ENCODE measurements at places on chromosomes 3 and 15.

DNA sequence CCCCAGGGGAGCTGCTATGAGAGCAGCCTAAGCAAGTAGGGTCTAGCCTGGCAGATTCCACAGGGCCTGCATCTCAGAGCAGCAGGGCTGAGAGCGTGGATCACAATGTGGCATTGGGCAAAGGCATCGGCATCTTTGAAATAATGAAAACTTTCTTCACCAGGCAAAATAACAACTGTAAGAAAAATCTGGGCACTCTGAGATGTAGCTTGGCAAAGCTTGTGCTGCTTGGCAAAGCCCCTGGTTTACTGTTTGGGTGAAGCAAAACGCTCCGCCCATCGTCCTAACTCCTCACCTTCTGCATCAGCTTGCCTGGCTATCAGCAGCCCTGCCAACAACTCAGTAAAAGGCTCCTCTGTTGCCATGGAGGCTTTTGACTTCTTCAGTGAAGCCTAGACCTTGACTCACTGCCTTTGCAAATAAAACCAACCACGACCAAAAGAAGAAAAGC lies 212.8 kb upstream of the EIF1B start:
- DNase-seq = no peak

DNA sequence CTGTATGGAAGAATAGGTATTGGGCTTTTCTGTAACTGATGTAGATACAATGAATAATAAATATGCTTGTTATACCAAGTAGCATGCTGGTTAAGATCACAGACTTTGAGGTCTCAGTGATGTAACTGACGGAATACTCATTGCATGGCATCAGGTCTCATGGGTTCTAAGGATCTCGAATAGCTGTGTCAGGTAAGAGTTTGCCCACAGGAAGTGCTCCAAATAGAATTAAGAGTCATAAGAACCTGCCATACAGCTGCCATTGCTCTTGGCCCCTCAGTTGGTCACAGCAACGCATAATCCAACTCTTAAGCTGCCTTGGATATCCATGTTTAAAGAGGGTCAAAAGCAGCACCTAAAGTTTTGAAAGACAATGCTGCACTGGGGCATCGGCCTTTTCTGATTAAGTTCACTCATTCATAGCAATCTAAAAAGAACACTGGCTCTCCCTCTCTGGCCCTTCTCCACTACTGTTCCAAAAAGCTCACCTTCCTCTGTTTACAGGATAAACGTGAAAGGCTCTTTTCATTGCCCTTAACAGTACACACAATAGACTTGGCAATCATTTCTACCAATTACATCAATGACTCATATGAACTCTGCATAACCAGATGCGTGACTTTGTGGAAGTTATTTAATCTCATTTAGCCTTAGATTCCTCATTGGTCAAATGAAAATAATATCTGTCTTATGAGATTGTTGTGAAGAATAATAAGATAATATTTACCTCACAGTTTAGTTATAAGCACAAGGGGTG lies 74.6 kb downstream of the ZBTB20 start:
- no peak for DNase-seq

GRCh38 chr15:101539492-101539891 lies 50.0 kb upstream of the PCSK6 start:
- no peak for DNase-seq

- DNase-seq = no peak
These were observed 27.0 kb downstream of the SHQ1 start for GRCh38 chr3:72821161-72821781.

DNA sequence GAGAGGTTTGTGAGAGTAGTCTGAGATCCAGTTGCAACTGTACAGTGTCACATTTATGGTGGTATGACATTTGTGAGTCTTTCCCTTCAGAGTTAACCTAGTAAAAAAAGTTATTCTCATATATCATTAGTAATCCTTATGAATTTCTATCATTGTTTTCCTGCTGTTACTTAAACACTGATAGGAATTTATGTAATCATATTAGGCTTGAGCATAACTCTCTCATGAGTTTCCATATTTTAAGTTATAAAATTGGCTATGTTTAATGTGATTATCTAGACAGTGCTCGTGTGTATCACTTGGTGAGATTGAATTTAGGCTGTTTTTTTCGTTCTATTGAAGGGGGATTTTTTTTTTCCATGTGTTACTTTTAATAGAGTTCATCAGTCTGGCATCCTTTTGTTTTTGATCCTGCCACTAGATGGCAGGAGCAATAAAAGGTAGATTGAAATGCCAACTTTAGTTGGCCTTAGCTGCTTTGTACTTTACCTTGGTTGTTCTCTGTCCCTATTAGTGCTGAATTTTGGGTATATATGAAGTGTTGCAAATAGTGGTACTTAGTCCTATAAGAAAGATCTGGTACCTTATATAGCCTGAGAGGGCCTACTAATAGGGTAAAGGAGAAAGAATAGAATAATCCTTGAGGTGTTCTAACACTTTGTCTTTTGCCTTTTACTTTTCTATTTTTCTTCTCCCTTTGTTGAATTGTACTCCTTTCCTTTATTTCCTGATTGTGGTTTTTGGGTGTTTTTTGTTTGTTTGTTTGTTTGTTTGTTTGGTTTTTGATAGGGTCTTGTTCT lies 17.9 kb downstream of the STT3B start:
- DNase-seq = no peak

GRCh38 chr15:31483053-31483985 lies 156.7 kb downstream of the KLF13 start:
- no peak for DNase-seq

GRCh38 chr3:32821686-32822296 lies 4.0 kb downstream of the TRIM71 start:
- DNase-seq = no peak

DNA sequence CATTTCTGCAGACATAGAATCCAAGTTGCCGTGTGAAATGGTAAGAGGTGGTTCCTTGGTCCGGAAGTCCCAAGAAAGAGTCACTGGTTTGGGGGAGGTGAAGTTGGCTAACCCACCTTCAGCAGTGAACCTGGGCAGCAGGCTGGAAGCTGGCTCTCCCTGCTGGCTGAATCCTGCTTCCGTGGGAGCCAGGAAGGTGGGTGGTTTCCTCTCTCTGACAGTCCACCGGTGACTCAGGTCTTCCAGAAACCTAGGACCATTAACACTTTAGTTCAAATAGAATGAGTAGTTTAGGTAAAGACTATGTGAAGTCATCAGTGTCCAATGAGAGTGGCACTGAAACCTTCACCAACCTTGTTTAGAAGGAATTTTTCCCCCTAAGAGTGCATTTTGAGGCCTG lies 87.4 kb upstream of the CACNA2D3 start:
- no peak for DNase-seq

DNA sequence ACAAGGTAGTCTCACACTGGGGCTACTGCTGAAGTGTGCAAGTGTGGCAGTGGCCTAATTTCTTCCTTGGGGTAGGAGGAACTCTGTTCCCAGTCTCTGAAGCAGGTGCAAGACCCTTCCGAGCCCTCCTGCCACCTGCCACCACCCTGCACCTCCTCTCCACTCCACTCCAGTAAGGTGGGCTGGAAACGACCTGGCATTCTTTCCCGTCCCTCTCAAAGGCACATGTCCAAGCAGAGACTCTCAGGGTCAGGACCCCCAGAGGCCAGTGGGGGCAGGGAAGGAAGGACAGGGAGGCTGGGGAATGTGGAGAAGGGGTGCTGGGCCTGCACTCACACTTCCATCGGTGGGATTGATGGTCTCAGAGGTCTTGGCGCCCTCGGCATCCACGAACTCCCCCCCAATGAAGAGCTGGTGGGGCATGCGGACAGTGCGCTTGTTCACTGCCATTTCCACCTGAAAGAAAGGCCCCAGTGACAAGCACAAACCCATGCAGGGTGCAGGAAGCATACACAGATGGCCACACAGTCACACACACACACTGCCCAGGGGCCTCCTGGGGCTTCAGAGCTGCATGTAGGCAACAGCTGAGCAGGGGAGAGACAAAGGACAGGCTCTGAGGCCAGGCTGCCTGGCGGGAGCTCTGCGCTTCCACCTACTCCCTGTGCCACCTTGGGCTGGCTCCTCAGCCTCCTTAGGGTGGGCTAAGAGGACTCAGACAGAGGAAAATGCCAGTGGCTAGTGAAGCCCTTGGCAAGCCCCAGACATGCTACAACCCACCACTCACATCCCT lies 43.8 kb downstream of the ALDH1L1 start:
- no peak for DNase-seq

DNA sequence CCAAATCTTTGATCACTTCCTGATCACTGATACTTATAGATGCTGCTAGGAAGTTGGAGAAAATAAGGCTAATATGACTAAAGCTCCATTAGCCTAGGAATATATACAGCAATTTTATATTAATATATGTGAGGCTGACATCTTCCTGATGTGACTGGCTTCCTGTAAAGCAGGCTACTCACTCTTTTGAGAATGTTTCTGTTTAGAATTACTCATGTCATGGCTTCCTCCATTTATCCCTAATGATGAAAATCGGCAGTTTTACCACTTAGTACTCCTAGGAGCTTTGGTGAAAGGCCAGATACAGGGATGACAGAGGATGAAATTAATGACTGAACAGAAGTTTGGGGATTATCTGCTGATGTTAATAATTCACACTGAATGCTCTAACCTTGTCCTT lies 3.9 kb upstream of the MAP1A start:
- DNase-seq = no peak

- DNase-seq = no peak
These were observed 61.6 kb upstream of the MAP4 start for GRCh38 chr3:48077815-48078214.
